ENCODE measurements at places on chromosomes 16 and 17.

DNA sequence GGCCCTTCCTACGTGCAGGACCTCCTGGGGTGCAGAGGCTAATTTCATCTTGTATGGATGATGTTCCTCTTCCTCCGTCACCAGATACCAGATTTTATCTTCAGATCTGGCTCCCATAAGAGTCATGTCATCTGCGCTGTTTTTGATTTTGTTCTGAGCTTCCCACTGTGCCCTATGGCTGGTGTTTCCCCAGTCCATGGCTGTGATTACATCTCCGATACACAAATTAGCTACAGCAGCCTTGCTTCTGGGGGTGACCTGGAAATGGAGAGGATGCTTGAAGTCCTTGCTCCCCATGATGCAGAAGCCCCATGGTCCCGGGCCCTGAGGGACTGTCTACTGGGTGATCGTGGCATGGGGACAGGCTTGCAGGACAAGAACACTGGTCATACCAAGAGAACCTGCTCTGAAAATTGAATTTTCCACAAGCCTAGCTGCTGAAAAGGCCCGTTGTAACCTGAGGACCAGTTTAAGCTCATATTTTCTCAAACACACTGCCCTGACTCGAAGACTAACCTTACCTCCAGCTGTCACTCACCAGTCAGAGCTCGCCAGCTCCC lies 69.0 kb downstream of the KCNJ12 start:
- DNase-seq, result no peak

DNA sequence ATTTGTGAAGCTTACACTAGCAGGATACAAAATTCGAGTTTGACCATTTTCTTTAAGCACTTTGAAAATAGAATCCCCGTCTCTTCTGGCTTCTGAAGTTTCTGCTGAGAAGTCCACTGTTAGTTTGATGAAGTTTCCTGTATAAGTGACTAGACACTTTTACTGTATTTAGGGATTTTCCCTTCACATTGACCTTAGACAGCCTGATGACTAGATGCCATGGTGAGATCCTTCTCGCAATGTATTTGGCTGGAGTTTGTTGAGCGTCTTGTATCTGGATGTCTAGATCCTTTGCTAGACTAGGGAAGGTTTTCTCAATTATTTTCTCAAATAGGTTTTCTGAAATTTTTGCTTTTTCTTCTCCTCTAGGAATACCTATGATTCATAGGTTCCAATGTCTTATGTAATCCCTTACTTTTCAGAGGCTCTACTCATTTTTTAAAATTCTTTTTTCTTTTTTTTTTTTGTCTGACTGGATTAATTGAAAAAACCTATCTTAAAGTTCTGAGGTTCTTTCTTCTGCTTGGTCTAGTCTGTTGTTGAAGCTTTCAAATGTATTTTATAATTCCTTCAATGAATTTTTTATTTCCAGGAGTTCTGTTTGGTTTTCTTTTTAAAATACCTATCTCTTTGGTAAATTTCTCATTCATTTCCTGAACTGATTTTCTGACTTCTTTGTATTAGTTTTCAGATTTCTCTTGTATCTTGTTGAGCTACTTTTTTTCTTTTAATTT lies 63.7 kb upstream of the ABCC11 start:
- DNase-seq, result no peak

GRCh38 chr17:27322026-27322425 lies 28.1 kb downstream of the WSB1 start:
- DNase-seq, result no peak

DNA sequence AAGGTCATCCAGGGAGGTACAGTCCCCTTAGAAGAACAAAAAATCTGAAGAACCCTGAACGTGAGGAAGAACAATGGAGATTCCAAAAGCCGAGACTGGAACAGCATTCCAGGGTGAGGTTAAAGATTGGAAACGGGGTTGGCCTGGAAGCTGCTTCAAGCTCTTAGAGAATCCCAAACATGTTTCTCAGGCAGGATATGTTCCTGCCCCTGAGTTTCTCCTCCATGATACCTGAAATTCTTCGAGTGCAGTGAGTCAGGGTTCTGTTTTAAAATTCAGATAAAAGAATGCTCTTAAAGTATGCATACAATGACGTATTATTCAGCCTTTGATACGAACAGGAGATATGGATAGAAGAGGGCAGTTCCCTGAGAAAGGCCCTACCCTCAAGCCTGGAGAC lies 293.1 kb downstream of the HS3ST3B1 start:
- DNase-seq, result no peak

DNA sequence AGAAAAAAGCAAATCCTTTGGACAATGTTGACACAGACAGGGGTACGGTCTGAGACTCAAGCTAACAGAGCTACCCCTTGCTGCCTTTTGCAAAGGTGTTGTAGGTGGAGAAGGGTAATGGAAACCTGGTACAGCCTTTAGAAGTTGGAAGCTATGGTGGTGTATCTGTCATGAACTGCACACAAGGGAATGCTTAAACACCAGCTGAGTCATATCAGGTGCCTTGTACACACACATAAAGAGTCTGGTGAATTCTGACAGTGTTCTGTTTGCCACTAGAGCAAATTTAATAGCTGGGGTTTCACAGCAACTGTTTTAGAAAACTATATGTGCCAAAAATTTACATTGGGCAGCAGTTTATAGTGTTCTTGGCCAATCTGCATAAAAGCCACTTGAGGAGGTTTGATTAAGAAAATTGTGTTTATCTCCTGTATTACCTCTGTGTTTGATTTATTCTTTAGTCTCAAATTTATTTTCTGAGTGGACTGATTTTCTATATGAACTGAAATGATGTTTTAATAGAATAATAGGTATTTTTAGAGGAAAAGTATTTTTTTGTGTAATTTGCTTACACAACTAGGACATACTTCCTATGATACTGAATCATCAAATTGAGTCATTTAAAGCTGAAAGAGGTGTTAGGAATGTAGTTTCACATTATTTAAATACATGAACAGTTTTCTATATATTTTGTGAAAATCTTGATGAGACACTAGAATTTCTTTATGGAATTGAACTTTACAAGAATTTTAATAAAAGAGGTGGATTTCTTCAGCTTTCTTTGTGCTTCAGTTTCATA lies 136.9 kb downstream of the MAP2K6 start:
- DNase-seq, result no peak

DNA sequence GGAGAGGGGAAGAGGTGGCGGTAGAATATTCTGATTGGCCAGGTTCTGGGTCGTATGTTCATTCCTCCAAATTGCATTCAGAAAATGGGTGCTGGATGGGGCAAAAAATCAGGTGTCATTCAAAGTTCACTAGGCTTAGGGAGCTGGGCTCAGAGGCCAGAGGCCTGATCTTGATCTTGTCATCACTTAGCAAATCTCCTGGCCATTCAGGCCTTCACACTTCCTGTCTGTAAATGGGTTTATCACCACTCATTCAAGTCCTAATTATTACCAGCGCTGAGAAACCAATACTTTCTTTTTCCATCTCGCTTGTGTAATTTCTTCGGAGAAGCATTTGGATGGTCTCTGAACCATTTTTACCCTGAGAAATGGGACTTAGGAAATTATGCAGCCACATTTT lies 50.8 kb downstream of the BMERB1 start:
- no peak for DNase-seq

GRCh38 chr16:15031179-15031578 lies 24.7 kb downstream of the NTAN1 start:
- DNase-seq, result no peak

- peak; percentile 59 for DNase-seq
Measured at GRCh38 chr17:58960068-58960467, 146.6 kb downstream of the TRIM37 start.

DNA sequence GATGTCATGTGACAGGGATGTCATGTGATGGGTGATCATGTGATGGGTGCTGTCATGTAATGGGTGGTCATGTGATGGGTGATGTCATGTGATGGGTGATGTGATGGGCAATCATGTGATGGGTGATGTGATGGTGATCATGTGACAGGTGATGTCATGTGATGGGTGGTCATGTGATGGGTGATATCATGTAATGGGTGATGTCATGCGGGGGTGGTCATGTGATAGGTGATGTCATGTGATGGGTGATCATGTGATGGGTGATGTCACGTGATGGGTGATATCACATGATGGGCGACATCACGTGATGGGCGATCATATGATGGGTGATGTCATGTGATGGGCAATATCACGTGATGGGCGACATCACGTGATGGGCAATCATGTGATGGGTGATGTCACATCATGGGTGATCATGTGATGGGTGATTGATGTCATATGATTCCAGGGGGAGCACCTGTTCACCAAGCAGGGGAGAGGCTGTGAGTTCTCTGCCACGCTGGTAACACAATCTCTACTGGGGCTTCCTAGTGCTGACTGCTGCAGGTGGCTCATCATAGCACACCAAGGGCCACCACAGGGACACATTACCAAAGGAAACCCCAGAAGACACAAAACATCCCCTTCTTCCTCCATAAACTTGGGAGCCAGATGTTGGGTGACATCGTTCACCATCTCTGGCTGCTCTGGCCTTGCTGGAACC lies 16.5 kb downstream of the CD300LB start:
- DNase-seq, result no peak

All from AG08396 (cell line).